ENCODE measurements at places on chromosomes 4 and X. TPM values are rescaled to one million over a fixed set of nuclear protein-coding genes. Genes with fewer than 3 reads are reported as not detected.

The TKTL2 gene
- total RNA-seq, result not detected

The TMPRSS11A gene
- total RNA-seq, result 1.4 TPM

The PAGE2B gene
- total RNA-seq, result not detected

The TBC1D25 gene
- 10.2 TPM for total RNA-seq

The ARHGAP6 gene
- 0.14 TPM for total RNA-seq

The POLA1 gene
- 6.2 TPM for total RNA-seq

The AWAT2 gene
- not detected for total RNA-seq

The RNF150 gene
- total RNA-seq, result 0.63 TPM

The GABRQ gene
- under 0.01 TPM for total RNA-seq

The ARMCX4 gene
- 0.92 TPM for total RNA-seq

The GPRASP1 gene
- 0.14 TPM for total RNA-seq

The AR gene
- 0.09 TPM for total RNA-seq

The HAUS7 gene
- 43.3 TPM for total RNA-seq

The SSX2 gene
- total RNA-seq, result not detected

The UCP1 gene
- not detected for total RNA-seq

The TEX11 gene
- not detected for total RNA-seq

The BEX1 gene
- 1.9 TPM for total RNA-seq

The ADAMTS3 gene
- 0.42 TPM for total RNA-seq

The PPP2R2C gene
- 1.2 TPM for total RNA-seq

The ETDA gene
- total RNA-seq, result not detected

The SMARCA1 gene
- 19.4 TPM for total RNA-seq

Measured in airway epithelial cell (primary cell).